ENCODE measurements at places on chromosomes 13 and 19.

GRCh38 chr13:21538753-21539152 lies 65.2 kb downstream of the MICU2 start:
- no peak for DNase-seq

- no peak for DNase-seq
These were observed 59.6 kb downstream of the DCT start for GRCh38 chr13:94419925-94420305.

- DNase-seq, result no peak
These were observed 48.4 kb downstream of the ZNRF4 start for GRCh38 chr19:5503598-5503997.

- no peak for DNase-seq
These were observed 10.6 kb upstream of the ZNF460 start for GRCh38 chr19:57269515-57270250.

DNA sequence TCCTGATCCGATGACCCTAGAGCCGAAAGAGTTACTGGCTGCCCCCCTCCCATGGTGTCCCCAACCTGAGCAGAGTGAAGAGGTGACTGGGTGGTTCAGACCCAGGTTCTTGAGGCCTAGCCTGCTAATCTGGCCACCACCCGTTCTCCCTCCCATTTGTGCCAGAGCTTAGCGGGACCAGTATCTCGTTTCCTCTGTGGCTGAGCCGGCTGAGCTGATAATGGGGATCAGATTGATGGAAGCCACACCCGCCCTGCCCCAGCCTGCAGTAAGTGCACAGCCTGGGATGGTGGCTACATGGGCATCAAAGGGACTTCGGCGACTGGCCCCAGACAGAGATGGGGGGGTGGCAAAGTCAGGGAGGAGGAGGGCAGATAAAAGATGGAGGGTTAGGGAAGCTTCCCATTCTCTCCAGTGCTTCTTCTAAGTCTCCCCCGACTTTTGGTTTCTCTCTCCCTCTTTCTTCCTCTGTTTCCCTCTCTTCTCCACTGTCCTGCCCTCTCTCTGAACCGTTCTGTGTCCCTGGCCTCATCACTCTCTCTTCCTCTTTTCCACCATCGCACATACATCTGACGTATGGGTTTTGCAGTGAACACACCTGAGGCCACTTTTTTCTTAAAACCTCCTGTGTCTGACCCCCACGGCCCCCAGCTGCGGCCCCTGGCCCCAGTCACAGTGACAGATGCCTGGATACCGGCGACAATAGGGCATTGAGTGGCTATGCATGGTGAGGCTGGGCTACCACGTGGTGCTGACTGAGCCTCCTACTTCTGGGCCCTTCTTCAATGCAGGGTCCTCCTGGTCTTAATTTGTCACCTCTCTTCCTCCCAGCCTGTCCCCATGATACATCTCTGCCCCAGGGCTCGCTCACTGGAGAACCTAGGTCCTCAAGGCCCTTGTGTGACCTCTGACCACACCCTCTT lies 2.4 kb downstream of the ELAVL3 start:
- no peak for DNase-seq

- no peak for DNase-seq
These were observed 18.5 kb downstream of the CYP2A6 start for GRCh38 chr19:40831502-40832430.

- DNase-seq, result no peak
These were observed 654 bp downstream of the ZNF579 start for GRCh38 chr19:55579766-55580621.

DNA sequence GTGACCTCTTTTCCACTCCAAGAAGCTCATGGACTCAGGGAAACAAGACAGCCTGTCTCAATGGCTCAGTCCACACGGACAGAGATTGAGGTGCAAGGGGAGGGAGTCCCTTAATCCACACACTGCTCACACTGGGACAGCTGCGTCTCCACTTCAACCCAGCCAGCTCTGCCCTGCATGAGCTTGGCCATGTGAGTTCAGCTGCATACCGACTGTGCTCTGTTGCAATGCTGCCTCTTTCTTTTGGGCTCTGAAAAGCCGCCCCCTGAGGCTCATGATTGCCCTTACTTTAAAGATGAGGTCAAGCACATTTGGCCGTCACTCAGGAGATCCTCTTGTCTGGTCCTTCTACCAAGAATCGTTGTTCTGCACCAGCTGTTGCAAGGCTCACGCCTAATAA lies 64.8 kb upstream of the KCTD15 start:
- DNase-seq, result no peak

DNA sequence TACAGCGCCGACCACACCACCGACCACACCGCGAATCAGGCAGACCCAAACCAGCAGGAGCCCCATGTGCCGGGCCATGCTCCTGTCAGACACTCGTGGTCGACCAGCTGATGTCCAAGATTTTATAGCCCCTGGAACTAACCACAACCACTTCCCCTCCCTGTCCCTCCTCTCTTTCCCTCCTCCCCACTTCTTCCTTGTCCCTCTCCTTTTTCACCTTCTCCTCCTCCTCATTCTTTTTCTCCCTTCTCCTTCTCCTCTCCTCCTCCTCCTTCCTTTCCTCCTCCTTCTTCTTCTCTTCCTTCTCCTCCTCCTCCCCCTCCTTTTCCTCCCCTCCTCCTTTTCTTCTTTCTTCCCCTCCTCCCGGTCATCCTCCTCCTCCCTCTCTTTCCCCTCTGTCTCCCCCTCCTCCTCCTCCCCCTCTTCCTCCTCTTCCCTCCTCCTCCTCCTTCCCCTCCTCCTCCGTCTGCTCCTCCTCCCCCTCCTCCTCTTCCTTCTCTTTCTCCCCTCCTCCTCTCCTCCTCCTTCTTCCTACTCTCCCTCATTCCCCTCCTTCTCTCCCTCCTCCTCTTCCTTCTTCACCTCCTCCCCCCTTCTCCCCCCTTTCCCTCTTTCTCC lies 670 bp downstream of the BSPH1 start:
- no peak for DNase-seq

DNA sequence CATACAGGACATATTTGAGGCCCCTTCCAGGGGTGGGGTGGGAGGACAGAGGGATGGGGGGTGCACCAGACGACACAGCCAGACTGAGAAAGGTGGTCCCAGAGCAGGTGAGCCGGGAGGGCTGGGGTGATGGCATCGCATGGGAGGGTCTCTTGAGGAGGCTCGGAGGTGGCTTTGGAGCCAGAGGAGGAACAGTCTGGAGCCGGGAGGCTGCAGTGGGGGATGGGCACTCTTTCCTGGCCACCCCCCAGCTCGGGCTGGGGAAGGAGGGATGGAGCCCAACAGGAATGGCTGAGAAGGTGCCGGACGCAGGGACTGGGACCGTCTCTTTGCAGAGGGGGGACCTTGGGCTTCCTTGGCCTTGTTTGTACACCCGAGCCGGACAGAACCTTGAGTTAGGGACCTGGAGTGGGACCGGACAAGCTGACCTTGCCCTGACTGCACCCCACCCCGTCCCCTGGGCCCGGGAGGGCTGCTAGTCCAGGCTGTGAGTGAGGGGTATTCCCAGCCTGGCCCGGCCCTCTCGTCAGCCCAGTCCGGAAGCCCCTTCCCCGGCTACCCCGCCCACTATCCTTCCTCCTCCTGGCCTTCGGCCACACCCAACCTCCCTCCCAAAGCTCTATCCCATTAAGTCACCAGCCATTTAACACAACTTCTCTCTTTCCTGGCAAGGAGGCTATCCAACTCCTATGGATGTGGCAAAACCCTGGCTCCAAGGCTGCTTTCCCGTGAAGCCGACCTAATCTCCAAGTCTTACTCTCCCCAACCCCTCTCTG lies 816 bp upstream of the TBXA2R start:
- DNase-seq, result no peak

GRCh38 chr13:20177049-20177831 lies 15.5 kb downstream of the GJB2 start:
- no peak for DNase-seq

DNA sequence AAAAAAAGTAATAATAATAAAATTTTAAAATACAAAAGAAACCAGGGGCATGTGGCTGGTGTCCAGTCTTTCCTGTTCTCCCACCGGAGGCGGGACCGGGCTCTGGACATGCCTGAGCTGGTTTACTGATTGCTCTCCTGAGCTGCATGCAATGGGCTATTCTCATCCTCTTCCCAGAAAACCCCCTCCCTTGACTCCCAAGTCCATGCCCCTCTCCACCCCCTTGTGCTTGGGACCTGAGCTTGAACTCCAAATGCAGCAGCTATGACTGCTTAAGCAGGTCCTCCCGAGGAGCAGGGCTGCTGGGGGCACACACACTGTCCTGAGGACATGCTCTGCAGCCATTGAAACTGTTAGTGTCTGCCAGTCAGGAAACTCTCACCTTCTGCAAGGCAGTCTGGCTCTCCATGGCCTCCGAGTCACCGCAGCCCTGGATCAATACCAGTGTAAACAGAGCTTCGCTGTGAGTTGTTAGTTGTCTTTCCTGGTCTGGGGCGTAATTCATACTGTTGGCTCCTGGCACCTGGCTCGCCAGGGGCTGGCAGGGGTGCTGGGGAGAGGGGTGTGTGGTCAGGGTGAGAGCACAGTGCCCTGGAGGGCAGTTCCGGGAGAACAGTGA lies 41.6 kb upstream of the CHST8 start:
- DNase-seq, result no peak

GRCh38 chr13:73810647-73811046 lies 323.6 kb downstream of the KLF12 start:
- DNase-seq, result no peak

GRCh38 chr19:44452367-44452766 lies 4.1 kb upstream of the ZNF229 start:
- DNase-seq, result no peak

DNA sequence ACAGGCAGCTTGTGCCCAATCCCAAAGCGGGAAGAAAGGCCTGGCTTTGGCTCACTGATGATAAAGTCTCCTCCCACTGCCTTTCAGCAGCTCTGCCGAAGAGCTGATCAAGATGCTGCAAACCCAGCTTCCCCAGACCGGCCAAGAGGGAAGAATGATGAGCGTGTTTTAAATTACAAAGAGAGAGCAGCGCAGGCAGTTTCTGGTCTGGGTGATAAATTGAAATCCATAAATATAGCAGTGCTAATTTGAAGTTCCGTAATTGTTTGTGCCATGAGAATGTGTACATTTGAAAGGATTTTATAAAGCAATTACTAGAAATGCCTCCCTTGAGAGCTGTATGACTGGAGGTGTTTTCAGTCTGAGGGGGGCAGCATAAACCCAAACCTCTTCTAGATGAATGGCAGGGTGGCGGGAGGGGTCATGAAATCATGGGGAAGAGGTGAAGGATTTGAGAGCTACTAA lies 171.8 kb downstream of the STK24 start:
- DNase-seq, result no peak

- no peak for DNase-seq
These were observed 3.1 kb downstream of the RANBP3 start for GRCh38 chr19:5974721-5975387.

DNA sequence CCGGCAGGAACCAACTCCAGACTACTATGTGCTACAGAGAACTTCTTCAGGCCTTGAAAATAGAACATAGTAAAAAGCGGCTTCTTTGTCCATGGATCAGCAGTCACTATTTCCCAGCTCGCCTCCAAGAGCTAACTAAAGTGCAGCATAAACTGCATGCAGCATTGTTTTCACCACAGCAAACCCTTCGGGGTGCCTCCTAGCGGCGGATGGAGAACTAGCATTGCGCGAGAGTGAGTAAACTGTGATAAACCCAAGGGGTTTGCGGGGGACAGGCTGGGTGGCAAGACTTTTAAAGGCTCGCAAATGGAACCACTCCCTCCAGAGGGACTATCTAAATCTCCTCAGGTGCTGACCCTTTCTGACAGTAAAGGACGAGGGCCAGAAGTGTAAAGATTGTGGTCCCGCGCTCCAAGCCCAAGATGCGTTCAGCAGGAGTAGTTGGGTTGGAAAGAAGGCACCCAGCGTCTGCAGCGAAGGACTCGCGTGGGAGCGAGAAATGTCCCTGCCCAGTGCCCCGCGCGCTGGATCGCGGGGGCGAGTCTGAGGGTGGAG lies 21.5 kb upstream of the SGCG start:
- DNase-seq, result no peak

DNA sequence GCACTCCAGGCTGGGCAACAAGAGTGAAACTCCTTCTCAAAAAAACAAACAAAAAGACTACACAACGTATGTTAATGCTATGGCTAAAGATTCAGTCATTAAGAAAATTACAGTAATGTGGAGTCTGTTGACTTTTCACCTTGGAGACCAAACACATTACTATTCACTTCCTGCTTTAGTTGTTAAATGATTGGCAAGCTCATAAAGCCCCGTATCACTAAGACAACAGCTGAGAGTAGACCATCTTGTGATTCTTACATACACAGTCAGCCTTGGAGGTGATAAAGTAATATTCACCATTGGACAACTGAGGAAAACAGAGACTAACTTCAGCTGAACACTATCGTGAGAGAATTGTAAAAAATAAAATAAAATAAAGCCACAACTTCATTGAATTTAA lies 86.5 kb downstream of the KCTD12 start:
- no peak for DNase-seq

GRCh38 chr19:16075430-16076153 lies 703 bp upstream of the TPM4 start:
- no peak for DNase-seq

- peak; percentile 7 for DNase-seq
These were observed 4.1 kb downstream of the ATP8A2 start for GRCh38 chr13:25375727-25376358.

DNA sequence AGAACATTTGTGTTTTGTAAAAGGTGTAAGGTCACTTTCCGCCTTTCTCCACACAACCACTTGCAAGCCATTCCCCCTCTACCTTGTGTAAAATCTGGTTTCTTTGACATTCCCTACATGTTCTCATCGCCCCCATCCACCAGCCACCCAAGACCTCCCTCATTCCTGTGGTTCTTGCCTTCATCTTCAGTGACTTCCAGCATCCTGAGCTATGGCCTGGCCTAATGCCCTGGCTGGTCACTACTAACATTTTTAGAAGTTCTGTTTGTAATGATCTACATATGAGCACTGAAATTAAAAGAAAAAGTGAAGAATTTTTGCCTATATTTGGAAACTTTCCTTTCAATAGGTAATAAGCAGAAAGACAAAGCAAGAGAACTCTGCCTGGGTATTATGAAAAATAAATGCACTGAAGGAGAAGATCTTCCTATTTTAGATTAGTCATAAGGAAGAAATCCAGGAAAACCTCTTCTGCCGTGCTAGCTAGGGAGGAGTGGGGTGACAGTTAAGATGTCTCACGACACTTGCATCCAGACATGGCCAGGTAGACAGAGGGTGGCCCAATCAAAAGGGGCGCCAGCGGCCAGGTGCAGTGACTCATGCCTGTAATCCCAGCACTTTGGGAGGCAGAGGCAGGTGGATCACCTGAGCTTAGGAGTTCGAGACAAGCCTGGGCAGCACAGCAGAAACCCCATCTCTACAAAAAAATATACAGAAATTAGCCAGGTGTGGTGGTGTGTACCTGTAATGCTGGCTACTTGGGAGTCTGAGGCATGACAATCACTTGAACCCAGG lies 28.1 kb upstream of the MPHOSPH8 start:
- DNase-seq, result no peak

DNA sequence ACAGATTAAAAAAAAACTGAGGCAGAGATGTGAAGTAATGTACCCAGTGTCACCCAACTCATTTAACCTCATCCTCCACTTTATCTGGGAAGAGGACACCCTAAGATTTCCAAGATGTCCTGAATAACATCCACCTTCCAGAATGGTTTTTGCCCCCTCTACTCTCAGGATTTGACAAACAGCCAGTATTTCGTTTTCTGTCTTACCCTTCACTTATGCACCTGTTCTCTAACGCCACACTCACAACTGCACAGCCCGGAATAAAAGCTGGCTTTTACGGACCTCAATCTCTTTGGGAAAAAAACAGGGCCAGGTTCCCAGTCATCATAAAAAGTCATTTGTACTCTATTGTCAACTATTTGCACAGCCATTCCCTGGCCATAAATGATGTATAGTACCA lies 21.2 kb upstream of the CEACAM6 start:
- no peak for DNase-seq

All from stimulated activated CD8-positive, alpha-beta memory T cell treated with anti-CD3 and anti-CD28 coated beads, Interleukin-4, amount 100 ng/mL, for 4 hours (primary cell).